ENCODE measurements at places on chromosomes 1 and 21.

GRCh38 chr1:209673631-209674417 is 1.4 kb upstream of the G0S2 start:
- DNase-seq = no peak

DNA sequence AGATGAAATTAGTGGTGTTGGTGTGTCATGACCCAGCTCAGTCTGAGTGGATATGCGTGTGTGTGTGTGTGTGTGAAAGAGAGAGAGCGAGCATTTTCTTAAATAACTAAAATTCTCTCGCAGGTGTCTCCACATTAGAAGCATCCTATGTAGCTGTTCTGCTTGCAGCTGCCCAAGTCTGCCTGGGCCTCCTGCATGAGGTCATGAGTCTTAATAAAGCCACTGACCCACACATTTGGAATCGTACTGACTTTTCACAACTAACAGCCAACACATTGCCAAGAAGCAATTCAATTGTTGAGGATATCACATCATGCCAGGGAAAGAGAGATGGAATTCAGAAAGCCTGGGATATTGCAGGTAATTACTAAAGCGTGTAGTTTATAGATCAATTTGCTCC is 238.2 kb upstream of the AJAP1 start:
- no peak for DNase-seq

GRCh38 chr1:217027403-217028080 is 304.3 kb upstream of the ESRRG start:
- DNase-seq = no peak

- no peak for DNase-seq
Measured at GRCh38 chr1:10663678-10664035, 132.8 kb downstream of the CASZ1 start.
